ENCODE measurements at places on chromosomes 6 and 20. TPM values are rescaled to one million over a fixed set of nuclear protein-coding genes. Genes with fewer than 3 reads are reported as not detected.
A peak's percentile ranks its signal among the peaks of the same experiment; 100 is the strongest.

GRCh38 chr20:44572551-44573500 lies 9.6 kb upstream of the PKIG start:
- DNase-seq, result peak; percentile 36

DNA sequence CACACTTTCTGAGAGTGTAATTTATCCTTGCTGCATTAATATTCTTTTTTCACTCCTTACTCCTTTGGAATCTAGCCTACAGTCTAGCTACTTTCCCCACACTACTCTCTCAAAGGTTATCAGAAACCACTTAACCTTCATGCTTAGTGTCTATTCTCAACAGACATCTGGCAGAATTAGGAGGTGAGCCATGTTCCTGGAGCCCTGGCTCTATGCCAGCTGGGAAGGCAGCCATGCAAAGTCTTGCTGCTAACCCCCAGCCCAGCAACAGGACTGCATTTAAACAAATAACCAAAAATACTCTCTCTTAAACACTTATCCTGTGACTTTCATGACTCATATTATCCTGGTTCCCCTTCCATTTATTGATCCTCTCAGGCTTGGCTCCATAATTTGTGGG lies 260.2 kb downstream of the BCKDHB start:
- DNase-seq, result no peak

- no peak for DNase-seq
Observed at GRCh38 chr6:71043902-71044301, 87.0 kb upstream of the B3GAT2 start.

DNA sequence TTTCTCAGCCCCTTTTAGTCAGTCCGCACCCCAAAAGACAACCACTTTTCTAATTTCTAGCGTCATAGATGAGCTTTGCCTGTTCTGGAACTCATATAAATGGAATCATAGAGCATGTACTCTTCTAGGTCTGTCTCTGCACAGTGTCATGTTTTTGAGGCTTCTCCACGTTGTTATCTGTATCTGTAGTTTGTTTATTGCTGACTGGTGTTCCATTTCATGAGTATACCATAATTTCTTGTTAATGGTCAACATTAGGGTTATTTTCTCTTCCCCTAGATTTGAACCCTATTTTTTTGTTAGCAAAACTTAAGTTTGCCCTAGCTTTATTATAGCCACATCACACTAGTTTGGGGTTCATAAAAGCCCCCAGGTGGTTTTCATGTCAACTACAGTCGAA lies 16.2 kb upstream of the SGK2 start:
- no peak for DNase-seq

- no peak for DNase-seq
Observed at GRCh38 chr20:41275301-41275731, 42.2 kb downstream of the ZHX3 start.

- no peak for DNase-seq
Observed at GRCh38 chr6:105428342-105428957, 25.6 kb upstream of the PREP start.

GRCh38 chr6:116385921-116386320 lies 15.2 kb downstream of the DSE start:
- no peak for DNase-seq

DNA sequence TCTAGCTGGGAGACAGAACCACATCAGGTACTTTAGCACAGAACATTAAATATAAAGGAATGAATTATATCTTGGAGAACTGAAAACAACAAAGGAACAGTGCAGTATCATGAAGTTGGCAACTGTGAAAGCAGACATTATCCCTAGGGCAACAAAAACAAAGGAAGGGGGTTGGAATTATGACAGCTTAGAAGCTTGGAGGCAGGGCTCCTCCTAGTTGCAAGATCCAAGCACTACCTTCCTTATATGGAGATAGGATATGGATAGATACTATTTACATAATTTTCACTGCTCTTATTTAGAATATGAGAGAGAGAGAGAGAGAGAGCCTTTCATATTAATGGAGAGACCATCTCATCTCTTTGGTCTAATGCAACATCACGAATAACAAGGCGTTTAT lies 27.0 kb downstream of the TMEM14A start:
- no peak for DNase-seq

GRCh38 chr6:170062209-170062914 lies 228.5 kb downstream of the DLL1 start:
- DNase-seq, result no peak

DNA sequence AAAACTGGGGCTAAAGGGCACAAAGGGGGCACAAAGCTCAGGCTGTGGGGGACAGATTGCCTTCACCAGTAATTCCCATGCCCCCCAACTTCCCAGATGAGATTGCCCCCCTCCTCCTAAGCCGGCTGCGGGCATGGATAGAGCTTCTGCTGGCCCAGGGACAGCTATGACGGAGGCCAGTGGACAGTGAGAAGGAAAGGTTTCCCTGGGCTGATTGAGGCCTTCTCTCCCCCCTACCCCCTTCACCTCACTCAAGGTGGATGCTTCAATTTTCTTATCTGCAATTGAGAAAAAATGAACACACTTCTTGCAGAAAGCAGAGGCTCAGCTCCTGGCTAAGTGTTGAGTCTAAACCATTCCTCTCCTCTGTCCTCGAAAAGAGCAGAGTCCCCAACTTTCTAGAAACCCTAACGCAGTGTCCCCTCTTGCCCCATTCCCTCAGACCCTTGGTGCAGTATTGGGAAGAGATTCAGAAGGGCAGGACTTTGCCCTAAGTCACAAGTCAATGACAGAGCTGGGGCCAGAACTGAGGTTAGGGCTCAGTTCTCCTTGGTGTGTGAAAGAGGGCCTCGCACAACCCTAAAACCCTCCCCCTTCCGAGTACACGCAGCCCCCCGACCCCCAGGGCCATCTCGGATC lies 808 bp downstream of the SDC4 start:
- no peak for DNase-seq

DNA sequence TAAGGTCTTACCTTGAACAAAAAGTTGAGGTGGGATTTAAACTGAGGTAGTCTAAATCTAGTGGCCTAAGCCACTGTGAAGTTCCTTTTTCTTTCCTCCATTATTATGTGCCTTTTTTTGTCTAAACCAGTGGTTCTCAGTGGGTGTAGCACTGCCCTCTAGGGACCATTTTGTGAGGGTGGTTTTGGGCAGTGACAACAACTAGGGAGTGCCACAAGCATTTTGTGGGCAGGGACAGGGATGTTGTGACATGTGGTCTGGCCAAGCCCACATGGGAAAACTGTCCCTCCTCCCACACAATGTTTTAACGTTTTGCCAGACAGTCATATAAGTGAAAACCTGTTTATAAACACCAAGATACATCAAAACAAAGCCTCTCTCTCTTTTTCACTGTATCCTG lies 899.4 kb upstream of the FLRT3 start:
- peak; percentile 15 for DNase-seq

GRCh38 chr20:42276718-42277602 lies 658.8 kb upstream of the CHD6 start:
- DNase-seq, result no peak

GRCh38 chr6:96856856-96857255 lies 19.6 kb upstream of the GPR63 start:
- no peak for DNase-seq

DNA sequence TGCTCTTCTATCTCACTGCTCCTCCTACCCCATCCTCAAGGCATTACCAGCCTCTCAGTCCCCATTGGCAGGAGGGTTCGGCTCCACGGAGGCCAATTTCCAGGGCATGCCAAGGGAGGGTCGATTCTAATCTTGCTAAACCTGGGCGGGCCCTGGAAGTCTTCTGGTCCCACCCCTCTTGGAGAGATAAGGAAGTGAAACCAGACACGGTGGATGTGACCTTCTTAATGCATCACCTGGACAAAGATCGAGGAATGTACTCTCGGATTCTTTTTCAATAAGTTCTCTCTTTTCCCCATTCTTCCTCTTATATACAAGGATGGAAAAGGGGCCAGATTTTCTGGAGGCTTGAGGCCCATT lies 112.2 kb upstream of the ARMC2 start:
- peak; percentile 48 for DNase-seq

- DNase-seq, result no peak
Observed at GRCh38 chr20:3461911-3462677, 8.7 kb upstream of the ATRN start.

DNA sequence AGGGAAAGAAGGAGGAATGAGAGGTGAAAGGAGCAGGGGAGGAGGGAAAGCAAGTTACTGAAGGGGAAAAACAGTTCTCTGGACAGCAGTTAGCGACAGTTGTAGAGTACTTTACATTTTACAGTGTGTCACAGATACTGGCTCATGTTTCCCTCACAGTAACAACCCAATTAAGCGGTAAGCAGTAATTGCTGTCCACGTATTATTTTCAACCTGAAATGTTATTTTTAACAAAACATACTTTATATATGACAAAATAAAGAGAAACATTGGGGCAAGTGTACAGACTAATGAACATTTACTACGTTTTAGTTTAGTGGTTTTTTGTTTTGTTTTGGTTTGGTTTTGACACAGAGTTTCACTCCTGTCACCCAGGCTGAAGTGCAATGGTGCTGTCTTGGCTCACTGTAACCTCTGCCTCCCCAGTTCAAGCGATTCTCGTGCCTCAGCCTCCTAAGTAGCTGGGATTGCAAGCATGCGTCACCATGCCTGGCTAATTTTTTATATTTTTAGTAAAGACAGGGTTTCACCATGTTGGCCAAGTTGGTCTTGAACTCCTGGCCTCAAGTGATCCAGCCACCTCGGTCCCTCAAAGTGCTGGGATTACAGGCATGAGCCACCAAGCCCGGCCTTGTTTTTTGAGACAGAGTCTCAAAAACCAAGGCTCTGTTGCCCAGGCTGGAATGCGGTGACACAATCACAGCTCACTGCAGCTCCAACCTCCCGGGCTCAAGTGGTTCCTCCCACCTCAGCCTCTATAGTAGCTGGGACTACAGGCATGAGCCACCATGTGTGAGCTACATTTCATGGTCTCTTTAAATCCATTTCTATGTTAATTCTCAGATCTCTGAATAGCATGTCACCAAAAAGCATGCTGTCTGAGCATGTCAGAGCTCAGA lies 22.6 kb upstream of the BTN3A2 start:
- no peak for DNase-seq

DNA sequence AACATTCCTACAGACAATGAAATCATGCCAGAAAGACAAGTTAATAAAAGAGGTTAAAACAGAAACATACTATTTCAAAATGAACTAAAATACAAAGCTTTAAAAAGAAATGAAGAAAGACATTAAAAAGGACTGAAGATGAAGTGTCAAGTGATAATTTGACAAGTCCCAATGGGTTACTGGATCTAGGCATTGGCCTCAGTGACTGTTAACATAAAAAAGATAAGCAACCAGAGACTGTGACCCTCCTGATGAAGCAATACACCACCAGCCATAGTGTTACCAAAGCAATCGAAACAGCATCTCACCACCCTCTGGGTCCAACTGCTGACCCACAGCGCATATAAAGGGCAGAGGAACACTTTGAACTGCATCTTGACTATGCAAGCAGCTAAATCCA lies 130.3 kb downstream of the FIG4 start:
- DNase-seq, result no peak

DNA sequence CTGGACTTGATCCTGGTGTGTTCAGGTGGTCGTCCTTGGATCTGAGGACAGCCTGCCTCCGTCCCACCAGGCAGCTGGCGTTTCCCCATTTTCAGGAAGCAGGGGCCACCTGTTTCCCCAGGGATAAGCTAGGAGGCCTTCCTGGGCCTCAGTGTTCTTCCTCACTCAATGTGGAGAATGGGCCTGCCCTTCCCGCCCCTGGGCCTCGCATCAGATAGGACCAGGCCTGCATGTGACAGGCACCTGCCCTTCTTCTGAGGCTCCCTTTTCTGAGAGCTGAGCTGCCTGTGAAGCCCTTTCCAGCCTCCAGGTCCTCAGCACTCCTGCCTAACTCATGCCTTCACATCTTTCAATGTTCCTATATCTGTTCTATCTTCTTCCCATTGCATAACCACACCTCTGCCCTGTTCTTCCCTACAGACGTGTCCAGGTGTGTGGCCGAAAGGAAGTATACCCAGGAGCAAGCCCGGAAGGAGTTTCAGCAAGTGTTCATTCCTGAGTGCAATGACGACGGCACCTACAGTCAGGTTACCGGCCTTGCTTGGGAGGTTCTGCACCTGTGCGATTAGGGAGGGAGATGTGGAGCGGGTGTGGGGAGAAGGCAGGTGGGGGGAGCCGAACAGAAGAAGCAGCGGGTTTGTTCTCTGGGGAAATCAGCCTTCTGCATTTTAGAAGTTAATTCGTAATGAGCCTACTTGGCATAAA lies 85.1 kb downstream of the SMOC2 start:
- DNase-seq, result no peak

- DNase-seq, result no peak
Observed at GRCh38 chr20:415820-416322, 7.8 kb downstream of the RBCK1 start.

DNA sequence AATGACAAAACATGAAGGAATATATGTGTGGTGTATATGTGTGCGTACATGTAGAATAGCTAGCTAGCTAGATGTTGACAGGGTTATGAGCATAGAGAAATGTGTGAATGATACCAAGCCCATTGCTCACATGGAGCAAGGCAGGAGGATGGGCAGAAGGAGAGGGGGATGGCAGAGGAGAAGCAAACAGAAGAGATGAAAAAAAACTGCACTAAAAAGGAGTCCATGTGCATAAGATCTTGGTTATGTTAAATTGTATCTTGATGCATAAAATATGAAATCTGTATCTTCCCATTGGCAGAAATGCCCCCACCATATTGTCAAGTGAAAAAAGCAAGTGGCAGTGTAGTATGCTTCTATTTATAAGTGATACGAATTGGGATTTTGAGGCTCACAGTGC lies 125.1 kb downstream of the PRND start:
- no peak for DNase-seq

GRCh38 chr6:125667326-125667725 lies 82.1 kb upstream of the HEY2 start:
- no peak for DNase-seq

- DNase-seq, result no peak
Observed at GRCh38 chr20:64159286-64159680, 5.0 kb upstream of the MYT1 start.

BMP5 gene
- total RNA-seq, result 4.8 TPM

WFDC10B gene
- not detected for total RNA-seq

C6orf15 gene
- total RNA-seq, result not detected

PROKR2 gene
- not detected for total RNA-seq

SIM1 gene
- total RNA-seq, result not detected

TBC1D32 gene
- 7.8 TPM for total RNA-seq

THBS2 gene
- 5.0 TPM for total RNA-seq

CPXM1 gene
- total RNA-seq, result 0.24 TPM

CNBD2 gene
- 4.4 TPM for total RNA-seq

ANKRD66 gene
- total RNA-seq, result not detected

CST9L gene
- not detected for total RNA-seq

PPP1R14C gene
- total RNA-seq, result 40.0 TPM

MYH7B gene
- 1.3 TPM for total RNA-seq

ASIP gene
- not detected for total RNA-seq

ARMC12 gene
- not detected for total RNA-seq

PRSS35 gene
- total RNA-seq, result not detected

CCN6 gene
- total RNA-seq, result not detected
